ENCODE measurements at places on chromosomes 6 and 20.

DNA sequence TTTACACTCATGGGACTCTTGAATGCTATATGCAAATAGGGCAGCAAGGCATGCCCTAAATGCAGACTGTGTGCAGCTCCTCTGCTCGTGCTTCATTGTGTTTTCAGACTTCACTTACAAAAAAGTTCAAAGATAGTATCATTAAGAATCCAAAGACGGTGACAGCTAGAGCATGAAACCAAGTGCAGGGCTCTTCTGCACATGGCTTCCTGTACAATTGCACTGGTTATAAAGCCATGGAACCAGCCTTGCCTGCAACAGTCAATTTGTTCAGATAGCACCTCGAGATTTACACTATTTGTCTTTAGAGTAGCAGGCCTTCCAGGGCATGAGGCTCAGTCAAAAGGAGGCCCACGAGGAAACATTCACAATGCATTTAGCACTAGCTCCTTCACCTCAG lies 35.6 kb downstream of the RFPL4B start:
- DNase-seq = no peak

DNA sequence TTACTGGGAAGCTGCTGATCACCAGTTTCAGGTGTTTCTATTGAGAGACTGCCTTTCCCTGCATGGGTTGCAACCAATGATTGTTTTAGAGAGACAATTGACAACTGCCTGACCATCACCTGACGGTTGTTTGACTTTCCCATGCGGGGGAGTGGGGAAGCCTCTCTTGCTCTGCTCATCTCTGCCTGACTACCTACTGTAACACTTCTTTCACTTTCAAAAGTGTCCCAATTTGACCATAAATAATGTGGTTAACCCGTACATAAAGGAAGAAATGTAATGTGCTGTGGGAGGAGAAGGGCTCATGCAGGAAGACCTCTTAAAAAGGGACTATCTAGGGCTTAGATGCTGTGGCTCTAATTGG lies 122.1 kb upstream of the PHACTR1 start:
- DNase-seq = no peak

DNA sequence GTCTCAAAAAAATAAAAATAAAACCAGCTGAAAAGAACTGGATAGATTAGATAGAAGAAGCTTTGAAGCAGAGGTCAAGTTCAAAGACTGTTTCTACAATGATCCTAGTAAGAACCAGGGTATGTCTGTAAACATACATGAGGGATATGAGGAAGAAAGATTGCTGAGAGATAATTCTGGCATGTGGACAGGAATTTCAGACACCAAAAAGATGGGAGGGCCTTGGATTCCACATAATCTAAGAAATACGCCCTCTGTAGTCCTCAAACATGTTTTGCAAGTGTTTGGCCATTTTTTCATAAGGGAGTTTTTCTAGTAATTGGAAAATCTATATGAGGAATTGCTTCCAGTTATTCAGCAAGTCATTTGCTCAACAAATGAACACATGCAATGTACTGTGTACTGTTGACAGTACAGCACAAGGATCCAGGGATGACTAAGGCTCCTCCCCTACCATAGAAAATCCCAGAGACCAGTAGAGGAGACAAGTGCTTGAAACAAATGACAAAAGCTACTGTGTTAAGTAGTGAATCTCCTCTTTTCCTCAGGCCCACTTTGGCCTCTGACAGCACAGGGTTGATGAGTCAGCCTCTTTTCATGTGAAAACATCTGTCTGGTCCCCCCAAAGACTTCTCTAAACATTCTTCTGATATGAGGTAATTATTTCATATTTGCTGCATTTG lies 795.9 kb downstream of the MAFB start:
- DNase-seq = peak; percentile 26

DNA sequence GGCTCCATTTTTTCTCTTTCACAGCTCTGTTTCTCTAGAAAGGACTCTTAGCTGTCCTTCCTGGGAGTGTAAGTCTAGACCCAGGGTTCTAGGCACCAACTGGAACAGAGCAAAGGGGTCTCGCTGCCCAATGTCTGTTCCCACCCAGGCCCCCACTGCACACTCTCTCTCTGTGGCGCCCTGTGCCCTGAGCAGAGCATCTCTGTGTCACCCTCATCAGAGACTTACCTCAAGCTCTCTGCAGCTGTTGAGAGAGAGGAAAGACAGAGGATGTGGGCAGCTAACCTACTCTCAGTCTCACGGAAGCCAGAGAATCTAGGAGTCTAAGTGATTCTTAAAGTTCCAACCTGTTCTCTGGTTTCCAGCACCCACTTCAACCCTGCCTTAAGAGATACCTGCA lies 9.5 kb downstream of the NCR2 start:
- no peak for DNase-seq

DNA sequence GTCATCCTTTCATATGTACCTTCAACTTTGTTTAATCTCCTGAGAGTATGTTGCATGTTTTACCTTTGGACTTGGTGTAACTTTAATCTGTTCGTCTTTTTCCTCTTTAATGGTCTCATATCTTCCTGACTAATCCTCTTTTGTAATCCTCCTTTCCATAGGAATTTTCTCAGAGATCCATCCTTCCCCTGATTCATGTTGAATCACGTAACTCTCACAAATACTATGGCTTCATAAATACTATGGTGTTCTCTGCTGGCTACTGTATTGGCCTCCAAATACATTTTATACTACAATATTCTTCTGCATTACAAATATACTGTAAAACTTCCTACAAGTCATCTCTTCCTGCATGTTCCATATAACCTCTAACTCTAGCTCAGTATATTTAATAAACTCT lies 317.7 kb upstream of the ADGRB3 start:
- no peak for DNase-seq

GRCh38 chr20:22985239-22985778 lies 49.8 kb upstream of the SSTR4 start:
- DNase-seq = no peak

GRCh38 chr6:162941128-162941527 lies 213.4 kb downstream of the PACRG start:
- no peak for DNase-seq

DNA sequence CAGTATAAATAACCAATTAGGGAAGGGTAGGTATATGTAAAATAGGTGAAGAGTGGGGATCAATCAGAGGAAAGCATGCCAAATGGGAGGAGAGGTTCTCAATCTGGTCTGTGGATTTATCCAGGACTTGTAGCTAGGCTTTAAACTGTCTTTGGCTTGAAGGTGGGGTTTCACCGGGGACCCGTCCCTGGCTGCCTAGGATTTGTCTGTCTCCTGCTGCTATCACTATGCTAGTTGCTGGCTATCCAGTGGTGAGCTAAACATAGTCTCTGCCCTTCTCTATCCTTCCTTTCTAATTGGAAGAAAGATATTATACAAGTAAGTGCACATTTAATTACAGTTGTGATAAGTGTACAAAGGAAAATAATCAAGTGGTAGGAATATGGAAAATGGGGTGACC lies 58.8 kb downstream of the DOP1A start:
- DNase-seq = no peak

DNA sequence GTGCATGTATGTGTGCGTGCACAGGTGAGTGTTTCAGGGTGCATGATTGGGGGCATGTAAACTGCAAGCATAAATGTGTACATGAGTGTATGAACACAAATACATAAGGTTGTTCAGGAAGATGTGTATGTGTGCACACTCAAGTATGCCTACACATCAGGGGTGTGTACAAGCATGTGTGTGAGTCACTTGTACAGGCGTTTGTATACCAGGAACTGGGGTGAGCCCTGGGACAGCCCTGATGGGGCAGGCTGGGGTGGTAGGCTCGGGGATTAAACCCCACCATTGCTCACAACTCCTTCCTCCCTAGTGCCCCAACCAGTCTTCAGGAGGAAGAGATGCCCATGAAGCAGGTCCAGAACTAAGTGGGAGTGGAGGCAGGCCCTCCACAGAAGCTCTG lies 4.3 kb downstream of the CRIP3 start:
- no peak for DNase-seq

- DNase-seq = no peak
Measured at GRCh38 chr20:43900121-43900466, 14.6 kb upstream of the TOX2 start.

DNA sequence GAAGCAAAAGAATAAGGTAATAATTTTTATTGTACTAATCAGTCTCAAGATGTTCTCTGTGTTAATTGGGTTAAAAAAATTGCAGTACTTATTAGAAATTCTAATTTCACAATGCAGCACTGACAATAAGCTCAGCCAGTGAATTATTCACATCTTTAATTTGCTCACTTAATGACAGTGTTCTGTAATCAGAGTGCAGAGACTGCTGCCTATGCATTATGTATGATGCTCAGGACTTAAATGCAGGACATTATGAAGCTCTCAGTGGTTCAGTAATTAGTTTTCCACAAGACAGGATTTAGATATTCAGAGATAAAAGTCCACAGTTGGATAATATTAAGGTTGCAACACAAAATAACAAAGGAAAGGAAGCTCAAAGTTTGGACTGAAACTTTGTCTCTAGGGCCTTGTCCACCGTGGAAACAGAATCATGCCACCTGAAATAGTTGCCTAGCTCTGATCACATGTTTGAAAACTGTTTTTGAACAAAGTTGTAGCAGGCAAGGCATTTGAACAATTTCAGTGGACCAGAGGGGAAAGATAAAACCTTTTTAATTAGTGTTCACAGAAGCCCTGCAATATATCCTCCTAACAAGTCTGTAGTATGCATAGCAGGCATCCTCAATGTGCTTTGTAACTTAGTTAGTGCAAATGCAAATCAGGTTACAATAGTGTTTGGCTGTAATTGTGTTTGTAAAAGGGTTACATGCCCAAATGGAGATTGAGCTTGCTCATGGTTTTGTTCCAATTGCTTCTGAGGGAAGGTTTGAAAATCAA lies 23.7 kb upstream of the MMS22L start:
- DNase-seq = no peak

- no peak for DNase-seq
Measured at GRCh38 chr6:51927450-51927849, 160.0 kb downstream of the PKHD1 start.

- peak; percentile 5 for DNase-seq
Measured at GRCh38 chr6:88004707-88005106, 42.9 kb upstream of the SPACA1 start.

DNA sequence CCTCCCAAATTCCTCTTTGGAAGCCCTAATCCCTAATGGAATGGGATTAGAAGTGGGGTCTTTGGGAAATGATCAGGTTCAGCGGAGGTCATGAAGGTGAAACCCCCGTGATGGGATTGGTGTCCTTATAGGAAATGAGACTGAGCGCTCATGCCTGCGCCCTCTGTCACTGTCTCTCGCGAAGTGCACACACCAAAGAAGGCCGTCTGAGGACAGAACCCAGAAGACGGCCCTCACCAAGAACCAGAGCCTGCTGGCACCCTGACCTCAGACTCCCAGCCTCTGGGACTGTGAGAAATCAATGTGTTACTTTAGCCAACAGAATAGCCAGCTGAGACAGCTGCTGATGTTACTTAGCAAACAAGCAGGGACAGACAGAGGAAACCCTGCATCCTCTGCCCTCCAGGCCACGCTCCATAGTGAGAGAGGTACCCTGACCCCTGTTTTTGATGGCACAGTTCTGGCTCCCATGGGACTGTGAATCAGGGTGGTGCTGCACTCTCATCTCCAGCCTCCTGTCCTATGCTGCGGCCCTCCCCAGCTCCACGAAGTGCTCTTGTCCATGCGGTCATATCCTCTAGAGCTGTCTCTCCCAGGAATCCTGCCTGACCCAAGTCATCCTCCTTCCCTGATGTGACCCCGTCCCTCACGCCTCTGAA lies 369.3 kb downstream of the ZFAND3 start:
- no peak for DNase-seq

GRCh38 chr6:106639812-106640211 lies 10.4 kb downstream of the QRSL1 start:
- no peak for DNase-seq

GRCh38 chr6:6243846-6244245 lies 76.6 kb downstream of the F13A1 start:
- no peak for DNase-seq

GRCh38 chr6:116528133-116528532 lies 16.7 kb downstream of the CALHM5 start:
- no peak for DNase-seq

GRCh38 chr6:160267102-160267501 lies 8.5 kb upstream of the SLC22A2 start:
- DNase-seq = no peak

DNA sequence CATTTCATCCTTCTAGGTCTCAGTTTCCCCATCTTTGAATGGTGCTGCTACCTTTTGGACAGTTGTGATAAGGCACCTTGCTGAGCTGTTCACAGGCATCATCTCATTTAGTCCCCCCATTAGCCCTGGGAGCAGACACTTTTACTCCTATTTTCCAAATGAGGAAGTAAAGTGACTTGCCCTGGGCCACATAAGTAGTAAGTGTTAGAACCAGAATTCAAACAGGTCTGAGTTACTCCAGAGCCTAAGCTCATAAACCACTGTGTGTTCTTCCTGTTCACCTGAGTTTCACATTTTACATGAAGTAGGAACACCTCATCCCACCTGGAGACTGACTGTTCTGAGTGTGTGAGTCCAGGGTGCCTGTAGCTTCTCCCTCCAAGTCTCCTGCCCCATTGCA lies 43.5 kb upstream of the EPB41L1 start:
- no peak for DNase-seq

DNA sequence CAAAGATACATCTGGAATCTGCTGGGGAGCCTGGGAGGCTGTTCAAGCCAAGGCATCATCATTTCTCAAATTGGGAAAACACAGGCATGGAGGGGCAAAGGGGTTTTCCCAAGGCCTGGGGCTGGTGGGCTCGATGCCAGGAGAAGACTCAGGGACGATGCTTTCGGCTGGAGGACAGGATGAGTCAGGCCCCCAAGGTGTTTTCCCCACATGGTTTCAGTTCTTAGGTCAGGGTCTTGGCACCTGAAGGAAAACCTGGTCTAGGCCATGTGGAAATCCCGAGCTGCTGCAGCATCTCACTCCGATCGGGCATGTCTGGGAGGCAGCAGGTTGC lies 348.1 kb downstream of the CDC5L start:
- peak; percentile 69 for DNase-seq

DNA sequence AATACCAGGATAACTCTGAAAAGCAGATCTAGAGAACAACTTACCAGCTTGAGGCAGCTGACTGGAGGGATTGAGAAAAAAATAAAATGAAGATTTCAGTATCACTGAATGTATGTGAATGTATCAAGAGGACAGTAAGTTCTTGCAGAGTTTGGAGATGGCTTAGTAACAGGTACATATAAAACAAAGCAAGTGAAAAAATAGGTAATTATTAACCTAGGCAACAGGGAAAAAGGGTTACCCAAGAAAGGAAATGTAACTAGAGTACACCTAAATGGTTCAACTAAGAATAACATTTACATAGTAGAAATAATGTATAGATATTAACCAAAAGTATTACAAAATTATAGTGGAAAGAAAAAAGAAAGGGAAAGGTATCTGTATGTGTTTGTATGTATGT lies 67.3 kb downstream of the NRSN1 start:
- no peak for DNase-seq

Measured in iris pigment epithelial cell (primary cell).